ENCODE measurements at places on chromosomes 13 and 19.

DNA sequence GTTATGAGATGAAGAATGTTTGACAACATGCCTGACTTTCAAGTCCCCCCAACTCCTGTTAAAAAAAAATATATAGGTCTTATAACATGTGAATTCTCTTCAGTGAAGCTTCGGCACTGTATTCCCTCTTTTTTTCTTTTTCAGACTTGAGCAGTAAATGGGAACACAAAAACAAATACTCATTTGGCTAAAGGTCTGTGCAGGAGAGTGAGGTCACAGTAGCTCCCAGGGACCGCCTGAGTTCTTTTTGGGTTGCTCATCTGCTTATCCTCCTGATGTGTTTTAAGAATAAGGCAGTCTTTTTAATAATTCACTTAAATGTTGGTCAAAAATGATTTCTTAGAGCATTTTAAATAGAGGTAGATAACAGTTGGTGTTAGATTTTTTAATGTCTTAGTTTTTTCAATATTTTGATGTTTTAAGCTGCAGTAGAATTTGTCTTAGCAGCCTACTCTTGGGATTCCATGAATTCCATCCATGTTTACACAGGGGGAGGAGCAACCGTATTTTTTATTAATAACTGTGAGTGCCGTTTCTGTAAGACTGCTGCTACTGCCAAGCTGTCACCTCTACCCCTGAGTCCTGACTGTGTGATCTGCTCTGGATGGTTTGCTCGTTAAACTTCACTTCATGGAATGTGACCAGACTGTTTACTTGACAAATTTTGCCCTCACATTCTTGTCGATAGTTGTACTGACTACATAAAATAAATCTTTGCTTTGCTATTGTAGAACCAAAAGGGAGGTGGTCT lies 14.9 kb downstream of the HNRNPM start:
- no peak for DNase-seq

DNA sequence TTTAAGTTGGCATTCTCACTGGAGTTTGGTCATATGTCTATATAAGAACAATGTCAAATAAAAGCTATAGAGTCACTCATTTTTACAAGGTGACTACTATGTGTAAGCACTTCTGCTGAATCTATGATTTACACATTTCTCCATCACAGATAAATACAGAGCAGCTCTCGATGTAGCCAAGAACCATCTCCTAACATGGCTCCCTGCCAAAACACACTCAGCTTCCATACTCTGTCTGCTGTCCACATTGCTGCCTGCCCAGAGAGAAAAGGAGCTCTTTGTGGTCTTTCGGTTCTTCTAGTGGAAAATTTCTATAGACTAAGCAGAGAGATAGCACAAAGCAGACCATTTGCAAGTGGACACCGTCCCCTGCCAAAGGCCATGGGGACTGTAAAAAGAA lies 190.9 kb upstream of the KLF12 start:
- no peak for DNase-seq

DNA sequence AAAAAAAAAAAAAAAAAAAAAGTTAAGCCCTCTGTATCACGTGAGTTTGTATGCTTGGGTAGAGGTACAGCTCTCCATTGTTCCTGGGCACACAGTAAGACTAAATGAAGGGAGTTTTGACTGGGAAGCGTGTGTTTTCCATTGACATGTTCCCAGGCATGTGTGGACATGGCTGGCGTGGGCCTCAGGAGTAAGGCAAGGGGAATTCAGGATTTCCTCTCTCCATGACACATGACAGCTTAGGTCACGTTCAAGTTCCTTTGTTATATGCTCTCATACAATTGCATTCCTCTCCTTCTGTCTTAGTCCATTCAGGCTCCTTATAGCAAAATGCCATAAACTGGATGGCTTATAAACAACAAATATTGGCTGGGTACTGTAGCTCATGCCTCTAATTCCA lies 17.1 kb upstream of the MAP3K10 start:
- DNase-seq = no peak

- no peak for DNase-seq
These were observed 442 bp downstream of the RAB8A start for GRCh38 chr19:16111909-16112752.
